ENCODE measurements at places on chromosomes 1 and 21.
A peak's percentile ranks its signal among the peaks of the same experiment; 100 is the strongest.

GRCh38 chr1:80534606-80535360, 1266.0 kb upstream of the ADGRL2 start:
- DNase-seq, result no peak

DNA sequence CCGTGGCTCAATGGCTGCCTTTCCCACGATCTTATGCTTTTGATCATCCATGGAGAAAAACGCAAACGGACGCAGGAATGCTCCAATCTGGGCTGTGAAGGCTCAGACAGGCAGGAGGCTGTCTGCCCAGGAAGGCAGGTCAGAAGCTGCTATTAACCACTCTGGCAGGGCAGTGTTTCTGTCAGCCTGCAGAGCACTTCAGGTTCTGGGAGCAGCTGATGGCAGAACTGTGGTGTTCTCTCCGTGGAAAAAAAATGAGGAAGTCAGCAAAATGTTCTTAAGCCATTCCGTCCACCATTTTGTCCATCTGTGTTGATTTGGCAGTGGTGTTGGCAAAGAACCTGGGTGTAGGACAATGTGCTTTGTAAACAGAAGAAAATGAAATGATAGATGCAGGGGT, 91.7 kb downstream of the SIM2 start:
- no peak for DNase-seq

- DNase-seq, result peak; percentile 31
Observed at GRCh38 chr1:913491-914130, 10.1 kb upstream of the SAMD11 start.

GRCh38 chr1:53462769-53463501, 3.7 kb downstream of the DMRTB1 start:
- DNase-seq, result no peak

DNA sequence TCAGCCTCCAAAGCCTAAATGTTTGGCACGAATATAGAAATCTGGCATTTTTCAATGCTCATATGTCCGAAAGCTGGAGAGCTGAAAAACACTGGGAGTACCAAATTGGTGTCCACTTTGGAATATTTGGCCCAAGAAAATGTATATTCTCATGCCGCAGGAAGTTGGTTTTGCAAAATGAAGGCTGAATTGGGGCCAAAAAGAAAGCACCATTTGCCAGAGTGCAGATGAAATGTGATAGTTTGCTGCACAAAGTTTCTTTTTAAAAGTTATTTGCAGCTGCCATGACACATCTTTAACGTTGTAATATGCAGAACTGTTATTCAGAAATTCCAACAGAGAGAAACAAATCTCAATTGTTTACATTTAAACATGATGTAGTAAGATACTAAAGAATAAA, 124.2 kb upstream of the LYPLAL1 start:
- no peak for DNase-seq

- DNase-seq, result no peak
Observed at GRCh38 chr21:19034560-19034959, 631.0 kb upstream of the TMPRSS15 start.

DNA sequence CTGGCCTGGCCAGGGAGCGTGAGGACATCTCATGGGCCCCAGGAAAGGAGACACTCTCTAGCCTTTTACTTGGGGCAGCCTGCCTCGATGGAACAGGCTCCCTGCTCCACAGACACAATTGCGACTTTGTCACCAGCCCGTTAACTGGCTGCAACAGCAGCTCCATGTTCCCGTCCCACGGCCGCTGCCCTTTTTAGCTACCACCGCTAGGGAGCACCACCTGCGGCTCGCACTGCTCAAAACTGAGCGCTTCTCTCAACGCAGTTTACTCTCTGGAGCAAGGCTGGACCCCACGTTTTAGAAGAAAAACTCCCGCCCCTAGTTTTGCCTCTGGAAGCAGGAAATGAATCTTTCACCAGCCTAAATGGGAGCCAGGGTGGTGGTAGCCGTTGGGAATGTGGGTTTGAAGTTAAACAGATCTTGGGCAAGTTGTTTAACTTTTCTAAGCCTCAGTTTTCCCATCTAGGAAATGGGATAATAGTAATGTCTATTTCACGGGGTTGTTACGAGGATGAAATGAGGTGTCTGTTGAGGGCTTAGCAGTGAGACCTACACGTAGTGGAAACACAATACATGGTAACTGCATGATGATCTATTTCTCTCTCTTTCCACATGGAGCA, 3.5 kb upstream of the LRRC38 start:
- DNase-seq, result no peak

DNA sequence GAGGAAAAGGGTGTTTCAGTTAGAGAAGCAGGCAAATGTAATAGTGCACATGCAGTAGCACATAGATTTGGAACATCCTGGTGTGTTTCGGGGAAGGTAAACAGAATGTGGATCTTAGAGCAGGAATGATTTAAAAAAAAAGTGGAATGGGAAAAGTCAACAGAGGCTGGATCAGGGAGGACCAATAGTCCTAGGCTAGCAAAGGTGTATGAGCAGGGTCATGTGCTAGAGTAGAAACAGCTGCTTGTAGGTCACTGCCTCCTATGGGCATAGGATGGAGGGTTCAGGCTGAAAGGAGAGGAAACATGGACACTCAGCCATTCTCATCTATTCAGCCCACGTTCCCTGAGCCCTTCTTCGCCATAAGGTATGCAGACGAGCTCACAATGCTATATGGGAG, 3.7 kb upstream of the KPNA6 start:
- no peak for DNase-seq

DNA sequence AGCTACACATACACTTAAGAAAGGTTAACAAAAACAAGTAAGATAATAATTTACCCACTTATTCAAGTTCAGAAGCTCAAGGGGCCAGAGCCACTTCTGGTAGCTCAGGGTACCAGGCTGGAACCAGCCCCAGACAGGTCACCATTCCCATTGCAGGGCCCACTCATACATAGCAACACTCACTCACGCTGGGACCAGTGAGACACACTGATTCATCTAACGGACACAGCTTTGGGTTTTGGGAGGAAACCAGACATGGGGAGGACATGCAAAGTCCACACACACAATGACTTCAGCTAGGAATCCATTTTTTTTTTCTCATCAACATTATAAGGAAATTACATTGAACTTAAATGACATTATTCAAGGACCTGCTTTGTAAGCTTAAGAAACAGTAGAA, 169.1 kb downstream of the ZC3H11B start:
- DNase-seq, result no peak

DNA sequence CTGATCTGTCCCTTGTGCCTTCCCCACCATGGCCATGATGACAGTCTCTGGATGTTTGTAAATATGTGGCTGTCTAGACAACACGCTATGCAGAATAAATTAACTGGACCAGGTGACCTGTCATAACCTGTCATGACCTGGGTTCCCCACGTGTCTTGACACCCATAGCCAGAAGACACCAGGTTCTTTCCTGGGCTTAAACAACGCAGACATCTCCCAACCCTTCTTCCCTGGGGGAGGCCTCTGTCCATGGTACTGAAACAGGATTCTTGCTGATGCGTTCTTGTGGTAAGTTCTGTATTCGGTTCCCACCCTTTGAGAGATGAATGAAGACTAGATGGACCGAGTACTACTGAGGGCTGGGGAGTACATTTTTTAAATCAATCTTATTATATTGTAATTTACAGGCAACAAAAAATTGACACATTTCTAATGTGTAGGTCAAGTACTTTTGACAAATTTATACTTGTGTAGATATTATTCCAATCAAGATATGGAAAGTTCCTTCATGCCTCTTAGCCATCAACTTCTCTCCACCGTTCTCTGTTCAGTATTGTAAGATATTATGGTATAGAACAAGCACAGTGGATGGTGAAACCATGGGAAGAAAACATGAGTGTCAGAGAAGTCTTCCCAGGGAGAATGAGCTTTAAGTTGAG, 738.8 kb downstream of the PTPRU start:
- DNase-seq, result no peak

DNA sequence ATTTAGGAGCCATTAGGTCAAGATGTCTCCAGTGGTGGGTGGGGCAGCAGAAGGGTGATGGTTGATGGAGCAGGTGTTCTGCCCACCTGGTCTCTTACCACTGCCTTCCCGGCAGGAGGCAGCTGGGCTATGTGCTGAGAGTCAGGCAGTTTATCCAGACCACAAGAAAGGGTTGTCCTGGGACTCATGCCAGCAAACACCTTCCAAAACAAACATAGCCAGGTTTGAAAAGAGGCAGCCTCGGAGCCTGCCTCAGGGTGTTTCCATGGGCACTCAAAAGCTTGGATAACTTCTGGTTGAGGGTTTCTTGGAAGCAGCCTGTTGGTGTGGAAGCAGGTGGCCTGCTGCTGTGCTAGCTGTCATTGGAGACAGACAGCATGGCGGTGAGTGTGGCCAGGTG, 187.2 kb downstream of the PCP4 start:
- peak; percentile 98 for DNase-seq

DNA sequence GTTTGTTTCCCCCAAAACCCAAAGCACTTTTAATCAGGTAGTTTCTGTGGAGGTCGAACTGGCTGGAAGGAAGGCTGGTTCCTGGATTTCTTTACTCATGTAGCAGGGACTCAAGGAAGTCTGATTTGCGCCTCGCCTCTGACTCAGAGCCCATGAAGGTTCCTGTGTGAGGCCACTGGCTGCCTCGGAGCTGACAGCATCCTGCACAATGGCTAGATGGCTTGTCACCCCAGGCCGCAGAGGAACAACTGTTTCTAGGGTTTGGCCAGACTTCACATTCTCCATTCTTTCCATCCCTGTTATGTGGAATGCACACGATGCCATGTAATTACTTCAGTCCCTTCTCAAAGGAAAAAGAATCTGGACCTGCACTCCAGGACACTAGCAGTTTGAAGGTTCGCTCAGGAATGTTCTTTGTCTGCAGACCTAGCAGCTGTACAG, 39.1 kb upstream of the PRSS38 start:
- no peak for DNase-seq

- DNase-seq, result no peak
Observed at GRCh38 chr1:156659661-156659987, 17.6 kb downstream of the NES start.

DNA sequence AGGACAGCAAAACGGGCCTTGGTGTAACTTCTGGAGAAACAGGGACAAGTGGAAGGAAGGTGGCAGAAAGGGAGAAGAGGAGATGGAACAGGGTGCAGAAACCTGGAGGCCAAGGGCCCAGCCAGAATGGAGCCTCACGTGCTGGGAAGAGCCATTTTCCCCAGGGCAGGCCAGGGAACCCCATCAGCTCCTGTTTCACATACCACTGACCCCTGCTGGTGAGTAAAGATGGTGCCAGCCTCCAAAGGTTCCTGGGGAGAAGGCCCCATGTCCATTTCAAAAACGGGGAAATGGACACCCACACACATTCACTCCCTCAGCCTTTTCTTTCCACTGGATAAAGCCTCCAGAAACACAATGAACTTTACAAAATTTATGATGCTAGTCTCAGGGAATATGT, 57.6 kb upstream of the JUN start:
- DNase-seq, result no peak

GRCh38 chr1:22629886-22630285, 6.5 kb upstream of the C1QA start:
- DNase-seq, result no peak

DNA sequence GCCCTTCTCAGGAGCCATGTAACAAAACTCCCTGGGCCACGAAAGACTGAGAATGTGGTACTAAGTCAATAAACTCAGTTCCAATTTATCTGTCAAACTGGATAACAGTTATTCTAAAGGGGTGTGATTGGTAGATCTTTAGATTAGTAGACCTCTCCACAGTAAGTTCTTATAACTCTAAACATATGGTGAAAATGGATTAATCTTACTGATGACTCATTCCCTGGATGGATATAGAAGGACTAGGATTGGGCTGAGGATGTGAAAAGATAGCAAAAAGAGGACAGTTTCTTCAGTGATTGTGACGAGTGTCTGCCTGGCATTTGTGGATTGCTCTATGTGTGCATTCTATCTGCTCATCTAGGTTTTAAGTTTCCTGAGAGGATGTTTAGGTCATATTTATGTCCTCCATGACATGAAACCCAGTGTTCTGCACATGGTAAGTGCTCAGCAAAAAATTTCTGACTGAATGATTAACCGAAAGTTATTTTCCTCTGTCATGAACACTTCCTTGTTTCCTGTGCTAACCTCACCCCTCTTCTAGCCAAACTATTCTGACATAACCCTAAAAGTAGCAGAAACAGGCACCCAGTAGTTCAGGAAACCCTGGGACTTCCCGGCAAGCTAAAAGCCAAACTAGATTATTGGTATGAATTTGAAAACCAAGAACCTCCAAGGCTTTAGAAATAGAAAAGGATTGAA, 397.5 kb upstream of the PLXNA2 start:
- DNase-seq, result no peak

DNA sequence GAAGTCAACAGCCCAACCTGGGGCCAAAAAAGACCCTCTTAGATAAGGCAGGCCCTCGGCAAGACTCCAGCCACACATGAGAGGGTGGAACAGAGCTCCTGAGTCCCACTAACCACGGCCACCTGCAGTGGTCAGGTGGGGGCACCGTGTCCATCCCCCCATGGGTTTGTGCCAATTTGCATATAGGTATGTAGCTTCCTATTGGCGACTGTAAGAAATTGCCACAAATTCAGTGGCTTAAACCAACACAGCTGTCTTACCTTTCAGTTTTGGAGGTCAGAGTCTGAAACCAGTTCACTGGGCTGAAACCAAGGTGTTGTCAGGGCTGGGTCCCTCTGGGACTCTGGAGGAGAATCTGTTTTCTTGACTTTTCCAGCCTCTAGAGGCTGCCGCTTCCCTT, 59.3 kb downstream of the COL18A1 start:
- no peak for DNase-seq

DNA sequence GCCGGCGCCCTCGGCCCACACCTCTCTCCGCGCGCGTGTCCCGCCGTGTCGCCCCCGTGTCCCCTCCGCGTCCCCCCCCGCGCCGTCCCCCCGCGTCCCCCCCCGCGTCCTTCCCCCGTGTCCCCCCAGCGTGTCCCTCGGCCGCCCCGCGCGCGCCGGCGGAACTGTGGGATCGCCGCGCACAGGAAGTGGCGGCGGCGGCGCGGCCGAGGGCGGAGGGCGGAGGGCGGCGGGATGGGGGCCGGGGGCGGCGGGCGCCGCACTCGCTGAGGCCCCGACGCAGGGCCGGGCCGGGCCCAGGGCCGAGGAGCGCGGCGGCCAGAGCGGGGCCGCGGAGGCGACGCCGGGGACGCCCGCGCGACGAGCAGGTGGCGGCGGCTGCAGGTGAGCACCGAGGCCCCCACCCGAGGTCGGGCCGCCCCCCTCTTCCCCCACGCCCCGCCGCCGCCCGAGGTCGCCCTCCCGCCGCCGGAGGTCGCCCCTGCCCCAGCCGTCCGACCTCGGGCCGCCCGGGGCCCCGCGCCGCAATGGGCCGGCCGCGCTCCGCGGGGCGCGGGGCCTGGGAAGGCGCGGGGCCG, at the start of gene AGPAT3:
Gene AGPAT3, plus strand, starts transcription at position 262 of the 578 bp plus-strand sequence. CDS start 94,459 bp downstream, outside the sequence.
- DNase-seq, result no peak

- peak; percentile 91 for DNase-seq
Observed at GRCh38 chr1:156608036-156608674, 6.9 kb upstream of the GPATCH4 start.

GRCh38 chr1:190444464-190444863, 33.2 kb downstream of the BRINP3 start:
- DNase-seq, result no peak

- no peak for DNase-seq
Observed at GRCh38 chr1:168634951-168635532, 58.6 kb downstream of the XCL1 start.

GRCh38 chr1:3465935-3466321, 11.5 kb downstream of the ARHGEF16 start:
- DNase-seq, result no peak

All from NCI-H2171 treated with DMSO at 0.1 percent for 48 hours (cell line).